Thoracic aorta (tissue), 2 donors: ENCODE measurements at places on chromosomes 3 and 15.
A peak's percentile ranks its signal among the peaks of the same experiment; 100 is the strongest.

- no peak overlapping the region for H3K4me3 ChIP-seq
- no peaks in the 10 kb centered on the region for H3K27me3 ChIP-seq
- H3K27ac ChIP-seq = no peak overlapping the region
These were observed 30.2 kb upstream of the LCTL start for GRCh38 chr15:66595931-66596545.

- no peaks in the 10 kb centered on the region for H3K27me3 ChIP-seq
- H3K27ac ChIP-seq = no peak overlapping the region
- DNase-seq = no peak
- no peak overlapping the region for H3K4me3 ChIP-seq
These were observed 108.4 kb downstream of the ADAMTSL3 start for GRCh38 chr15:83762367-83762766.

- no peak for DNase-seq
- peak overlapping the region; percentile 82 for H3K27ac ChIP-seq
- peaks cover 19% of the 10 kb centered on the region for H3K4me1 ChIP-seq
- H3K36me3 ChIP-seq = no peaks in the 10 kb centered on the region
- H3K27me3 ChIP-seq = no peaks in the 10 kb centered on the region
These were observed 75.7 kb downstream of the GMPS start for GRCh38 chr3:155946178-155946577.

DNA sequence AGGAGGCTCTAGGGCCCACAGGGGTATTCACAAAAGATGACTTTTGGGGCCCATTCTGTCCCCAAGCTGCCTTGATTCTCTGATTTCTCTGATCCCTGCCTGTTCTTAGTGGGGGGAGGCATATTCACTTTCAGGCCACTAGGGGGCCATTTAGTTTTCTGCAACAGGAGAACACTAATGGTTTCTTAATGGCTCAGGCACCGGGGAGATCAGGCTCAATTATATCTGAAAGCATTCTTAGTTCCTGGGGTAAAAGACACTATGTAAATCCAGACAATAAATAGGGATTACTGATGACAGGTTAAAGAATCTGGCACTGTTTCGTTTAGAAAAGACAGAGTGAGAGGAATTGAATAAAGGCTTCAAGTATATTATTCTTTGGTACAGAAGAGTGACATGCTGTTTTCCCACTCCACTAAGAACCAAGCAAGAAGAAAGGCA lies 2.5 kb upstream of the INAFM2 start:
- H3K4me3 ChIP-seq = no peak overlapping the region
- H3K27ac ChIP-seq = peak overlapping the region; percentile 83
- no peak for DNase-seq
